Stimulated activated CD8-positive, alpha-beta memory T cell treated with anti-CD3 and anti-CD28 coated beads, Interleukin-15, amount 100 ng/mL, for 24 hours (primary cell): ENCODE measurements at places on chromosomes 2 and 18.

DNA sequence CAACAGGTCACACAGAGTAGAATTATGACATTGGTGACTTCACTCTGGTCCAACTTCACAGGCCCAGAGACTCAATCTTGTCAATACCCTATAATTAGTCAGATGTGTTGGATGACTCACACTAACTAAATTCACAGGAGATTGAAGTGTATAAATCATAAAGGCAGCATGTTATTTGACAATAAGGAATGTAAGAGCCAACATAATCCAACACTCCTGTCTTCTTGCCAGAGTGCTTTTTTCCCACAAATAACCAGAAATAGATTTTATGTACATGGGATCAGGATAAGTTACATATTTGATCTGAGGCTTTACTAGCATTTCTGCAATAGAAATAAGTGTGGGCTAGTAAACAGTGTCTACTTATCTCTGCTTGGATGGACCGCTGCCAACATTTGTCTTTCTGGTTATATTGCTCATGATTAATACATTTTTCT is 42.2 kb upstream of the ZSWIM2 start:
- DNase-seq, result no peak

DNA sequence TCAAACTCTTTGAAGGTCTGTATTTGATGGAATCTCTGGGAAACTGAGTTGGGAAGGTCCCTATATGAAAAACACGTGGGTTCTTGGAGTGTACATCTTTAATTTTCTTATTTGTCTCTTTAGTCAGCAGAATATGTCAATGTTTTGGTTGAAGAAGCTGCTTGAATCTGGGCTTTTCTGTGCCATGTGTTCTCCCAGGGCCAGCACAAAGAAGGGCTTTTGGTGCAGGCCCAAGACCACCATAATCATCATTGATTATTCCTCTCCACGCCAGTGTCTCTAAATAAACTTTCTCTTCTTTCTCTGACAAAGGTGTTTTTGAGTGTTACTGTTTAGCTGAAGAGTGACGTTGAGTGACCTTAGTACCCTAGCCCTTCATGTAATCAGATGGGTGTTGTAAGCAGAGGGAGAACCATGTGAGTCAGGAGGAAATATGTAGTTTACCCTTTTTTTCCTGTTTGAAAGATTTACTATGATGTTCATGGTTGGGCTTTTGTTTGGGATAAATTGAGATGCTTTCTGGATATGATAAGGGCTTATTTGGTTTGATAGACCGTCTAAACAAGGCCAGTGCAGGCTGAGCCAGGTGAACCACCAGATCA is 11.6 kb upstream of the TNP1 start:
- DNase-seq, result no peak

DNA sequence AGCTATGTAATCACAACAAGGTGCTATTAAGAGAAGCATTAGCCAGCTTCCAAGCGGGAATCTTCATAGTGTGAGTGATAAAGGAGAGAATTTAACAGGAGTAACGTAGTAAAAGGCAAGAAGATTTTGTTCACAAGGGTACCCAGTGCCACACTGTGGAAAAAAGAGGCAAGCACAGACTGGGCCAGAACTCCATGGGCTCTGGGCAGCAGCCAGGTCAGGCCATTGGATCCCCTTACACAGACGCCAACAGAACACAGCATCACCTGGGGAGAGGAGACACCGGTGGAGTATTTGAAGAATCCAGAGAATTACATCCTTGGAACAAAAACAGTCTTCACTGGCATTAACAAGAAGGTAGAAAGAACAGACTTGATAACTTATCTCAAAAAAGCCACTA is 21.2 kb downstream of the AMER3 start:
- DNase-seq, result no peak

DNA sequence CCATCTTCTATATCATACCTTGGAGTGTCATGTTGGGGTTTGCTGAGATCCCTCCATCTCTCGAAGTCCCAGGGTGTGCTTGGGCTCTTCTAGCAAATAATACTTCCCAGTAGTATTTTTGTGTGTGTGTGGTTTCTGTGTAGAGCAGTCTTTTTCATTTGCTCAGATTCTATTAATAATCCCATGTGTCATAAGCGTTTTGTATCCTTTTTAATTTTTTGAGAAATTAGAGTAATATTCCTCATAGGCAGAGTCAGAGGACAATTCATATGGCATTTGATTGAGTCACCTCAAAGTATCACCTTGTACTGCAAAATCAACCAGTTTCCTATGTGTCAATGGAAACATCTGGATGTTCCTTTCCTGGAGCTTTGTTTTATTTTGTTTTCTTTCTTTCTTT is 37.4 kb upstream of the PPP1R1C start:
- DNase-seq, result no peak

DNA sequence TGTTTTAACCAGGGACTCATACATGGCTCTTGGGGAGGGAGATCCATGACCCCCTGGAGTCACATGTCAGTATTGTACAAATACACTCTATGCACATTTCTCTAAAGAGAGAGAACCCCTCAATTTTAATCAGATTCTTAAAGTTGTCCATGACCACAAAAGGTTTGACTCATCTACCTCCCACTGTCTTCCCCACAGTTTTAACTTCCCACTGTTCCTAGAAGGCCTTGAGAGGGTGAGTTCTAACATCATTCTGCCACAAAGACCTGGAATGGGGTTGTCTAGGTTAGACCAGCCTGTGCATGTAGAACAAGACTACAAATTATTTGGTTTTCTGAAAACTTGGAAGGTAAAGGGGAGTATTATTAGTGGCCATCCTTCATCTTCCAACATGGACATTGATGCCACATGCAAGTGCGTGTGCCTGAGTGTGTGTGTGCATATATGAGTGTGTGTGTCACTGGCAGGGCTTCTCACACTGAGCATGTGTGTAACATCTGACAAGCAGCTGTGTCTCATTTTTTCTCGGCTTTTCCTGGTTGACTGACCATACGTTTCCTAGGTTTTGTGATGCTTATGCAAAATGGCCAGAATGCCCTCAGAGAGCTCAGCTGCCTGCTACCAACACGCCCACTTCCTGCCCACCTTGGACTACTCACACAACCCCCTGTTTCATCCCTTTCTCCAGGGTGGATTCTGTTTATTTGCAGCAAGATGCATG is 94.6 kb upstream of the LGALSL start:
- no peak for DNase-seq

GRCh38 chr2:190179754-190180312 is 117.3 kb upstream of the MSTN start:
- DNase-seq, result no peak

- no peak for DNase-seq
Observed at GRCh38 chr18:67513280-67513679, 3.2 kb downstream of the DSEL start.

GRCh38 chr2:68740400-68740914 is 5.8 kb downstream of the ARHGAP25 start:
- DNase-seq, result no peak

- no peak for DNase-seq
Observed at GRCh38 chr2:33891616-33892015, 292.5 kb upstream of the FAM98A start.

DNA sequence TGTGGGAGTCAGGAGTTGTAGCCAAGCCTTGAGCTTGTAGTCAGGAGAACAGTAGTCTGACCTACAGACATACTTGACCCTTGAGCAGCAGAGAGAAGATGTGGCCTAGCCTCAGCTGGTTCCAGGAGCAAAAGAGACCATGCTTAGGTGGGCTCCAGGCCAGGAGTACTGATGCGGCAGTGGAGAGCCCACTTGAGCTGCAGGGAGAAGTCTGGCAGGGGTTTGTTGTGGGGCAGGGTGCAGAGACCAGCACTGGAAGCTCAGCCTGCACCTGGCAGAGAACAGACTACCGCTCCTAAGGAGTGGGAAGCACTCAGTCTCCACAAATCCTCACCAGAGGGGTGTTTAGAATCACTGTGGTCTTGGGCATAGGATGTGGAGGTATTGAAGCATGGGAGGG is 197.9 kb downstream of the TPGS2 start:
- DNase-seq, result no peak

DNA sequence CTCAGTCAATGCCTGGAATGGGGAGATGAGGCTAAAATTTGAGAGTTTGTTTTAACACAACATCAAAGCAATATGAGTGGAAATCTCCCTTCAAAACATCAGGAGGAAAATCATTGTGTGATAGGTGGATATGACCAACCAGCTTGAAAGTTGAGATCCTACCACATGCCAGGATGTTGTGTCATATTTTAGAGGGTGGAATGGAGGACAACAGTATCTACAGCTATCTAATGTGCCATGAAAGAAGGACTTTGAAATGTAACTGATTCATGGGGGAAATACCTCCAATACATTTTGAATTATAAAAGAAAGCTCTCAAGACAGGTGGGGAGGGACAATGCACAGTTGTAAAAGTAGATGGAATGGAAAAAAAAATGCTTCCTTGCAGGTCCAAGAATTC is 87.8 kb downstream of the SP100 start:
- no peak for DNase-seq

DNA sequence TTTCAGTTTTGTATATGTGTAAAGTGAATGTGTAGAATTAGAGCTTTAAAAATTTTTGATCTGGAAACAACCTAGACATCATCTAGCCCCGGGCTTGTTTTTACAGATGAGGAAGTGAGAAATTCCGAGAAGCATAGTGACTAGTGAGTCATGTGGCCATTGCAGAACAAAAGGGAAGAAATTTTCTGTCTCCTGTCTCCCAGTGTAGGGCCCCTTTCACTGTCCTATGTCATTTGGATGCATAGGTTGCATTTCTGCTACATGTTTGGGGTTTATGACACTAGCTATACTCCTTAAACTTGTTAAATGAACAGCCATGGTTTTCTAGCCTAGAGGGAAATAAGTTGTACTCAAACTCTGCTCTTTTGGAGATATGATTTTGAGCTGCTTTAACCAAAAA is 84.6 kb downstream of the PLCL1 start:
- no peak for DNase-seq

DNA sequence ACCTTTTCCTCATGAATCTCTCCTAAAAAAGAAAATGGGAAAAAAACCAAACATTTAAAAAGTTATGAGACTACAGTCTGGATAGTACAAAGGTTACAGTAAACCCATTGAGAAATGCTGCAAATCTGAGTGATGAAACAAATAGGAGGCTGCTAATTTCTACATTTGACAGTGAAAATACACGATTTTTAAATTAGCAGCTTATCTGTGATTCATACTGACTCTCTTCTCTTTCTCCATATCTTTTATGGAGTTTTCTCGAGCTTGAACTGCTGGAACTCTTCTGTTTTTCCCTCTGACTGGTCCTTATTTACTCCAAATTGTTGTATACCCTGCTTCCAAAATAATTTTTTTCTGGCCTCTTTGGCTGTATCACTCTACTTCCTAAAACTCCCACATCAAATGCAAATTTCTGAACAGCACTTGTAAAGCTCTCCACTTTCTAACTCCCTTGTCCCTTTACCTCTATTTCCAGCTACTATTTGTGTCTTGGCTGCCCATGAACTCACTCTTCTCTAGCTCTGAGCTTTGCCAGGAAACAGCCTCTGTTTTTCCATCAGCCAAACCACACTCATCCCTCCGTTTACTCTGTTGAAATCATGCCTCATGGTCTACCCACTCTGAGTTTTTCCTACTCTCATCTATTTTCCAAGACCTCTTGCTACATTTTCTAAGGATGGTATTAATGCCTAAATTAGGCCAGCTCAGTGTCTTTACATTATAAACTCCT is 73.7 kb downstream of the RBMS1 start:
- DNase-seq, result no peak
